ENCODE measurements at places on chromosomes 3 and 15.
A peak's percentile ranks its signal among the peaks of the same experiment; 100 is the strongest.

DNA sequence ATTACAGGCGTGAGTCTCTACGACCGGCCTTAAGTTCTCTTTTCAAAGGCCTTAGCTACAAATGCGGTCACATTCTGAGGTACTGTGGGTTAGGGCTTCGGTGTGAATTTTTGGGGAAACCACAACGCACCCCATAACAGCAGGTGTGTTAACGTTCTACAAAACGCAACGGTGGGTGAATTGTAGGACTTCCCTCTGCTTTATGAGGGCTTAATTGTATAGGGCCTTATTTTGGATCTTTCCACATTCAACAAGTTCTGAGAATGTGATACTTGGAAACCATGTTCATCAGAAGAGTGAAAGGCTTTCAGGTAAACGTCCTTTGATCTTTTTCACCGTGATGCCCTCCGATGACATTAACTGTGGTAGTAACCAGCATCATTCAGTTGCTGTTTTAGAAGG, 998.6 kb upstream of the CFAP20DC start:
- DNase-seq: no peak

GRCh38 chr3:53994986-53995603, 103.4 kb upstream of the SELENOK start:
- DNase-seq: no peak

DNA sequence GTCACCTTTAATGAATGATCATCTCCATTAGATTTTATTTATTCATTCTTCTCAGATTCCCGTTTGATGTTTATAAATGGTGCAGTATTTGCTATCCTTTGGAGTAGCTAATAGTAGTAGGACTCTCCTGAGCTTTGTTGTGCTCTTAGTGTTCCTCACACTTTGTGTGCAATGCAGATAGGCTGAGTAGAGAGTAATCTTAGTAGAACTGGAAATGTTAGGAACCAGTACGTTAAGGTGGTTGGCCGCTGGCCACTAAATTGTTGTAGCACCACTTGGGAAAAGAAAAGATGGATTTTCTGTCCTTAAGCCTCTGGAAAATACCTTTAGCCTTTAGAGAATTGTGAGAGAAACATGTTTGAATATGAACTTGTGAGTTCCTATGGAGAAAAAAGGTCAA, 19.9 kb upstream of the EBLN2 start:
- DNase-seq: no peak

GRCh38 chr3:11555211-11555782, 88.4 kb downstream of the VGLL4 start:
- DNase-seq: no peak

GRCh38 chr3:131217296-131217741, 164.3 kb upstream of the NUDT16 start:
- DNase-seq: peak; percentile 37

GRCh38 chr15:61064651-61065050, 164.5 kb downstream of the RORA start:
- DNase-seq: no peak

DNA sequence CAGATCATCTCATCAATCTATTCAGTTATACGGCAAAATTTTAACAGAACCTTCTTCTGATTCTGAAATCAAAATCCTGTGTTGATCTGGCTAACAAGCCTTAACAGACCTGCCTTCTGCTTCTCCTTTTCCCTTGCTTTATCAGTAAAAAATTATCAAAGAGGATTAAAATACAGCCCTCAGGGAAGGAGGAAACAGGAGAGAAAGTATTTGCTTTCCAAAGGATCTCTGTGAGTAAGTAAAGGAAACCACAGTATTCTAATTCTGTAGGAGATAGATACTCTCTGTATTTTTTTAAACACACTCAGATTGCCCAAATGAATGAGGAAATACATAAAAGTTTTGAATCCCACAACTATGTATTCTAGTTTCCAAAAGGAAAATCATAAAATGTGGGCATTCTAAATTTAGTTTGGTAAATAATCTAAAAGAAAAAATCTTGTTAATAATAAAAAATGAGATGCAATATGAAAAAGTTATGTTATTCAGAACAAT, 221.8 kb downstream of the ZIC1 start:
- DNase-seq: no peak

GRCh38 chr15:99956022-99956775, 223.0 kb upstream of the LYSMD4 start:
- no peak for DNase-seq

DNA sequence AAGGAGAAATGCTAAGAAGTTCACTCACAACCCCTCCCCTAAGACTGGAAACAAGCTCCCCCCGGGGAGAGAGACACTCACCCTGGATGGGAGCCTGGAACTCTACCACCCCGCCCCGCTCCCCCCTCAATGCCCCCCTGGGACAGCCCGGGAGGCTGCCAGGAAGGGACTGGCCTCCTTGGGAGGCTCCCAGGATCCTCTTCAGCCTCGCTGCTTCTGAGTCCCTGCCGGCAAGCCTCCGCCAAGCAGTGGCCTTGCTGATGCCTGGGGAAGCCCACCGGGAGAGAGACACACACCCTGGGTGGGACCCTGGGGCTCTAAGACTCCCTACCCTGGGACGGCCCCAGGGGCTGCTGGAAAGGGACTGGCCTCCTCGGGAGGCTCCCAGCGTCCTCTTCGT, 33.4 kb downstream of the CPEB1 start:
- no peak for DNase-seq

DNA sequence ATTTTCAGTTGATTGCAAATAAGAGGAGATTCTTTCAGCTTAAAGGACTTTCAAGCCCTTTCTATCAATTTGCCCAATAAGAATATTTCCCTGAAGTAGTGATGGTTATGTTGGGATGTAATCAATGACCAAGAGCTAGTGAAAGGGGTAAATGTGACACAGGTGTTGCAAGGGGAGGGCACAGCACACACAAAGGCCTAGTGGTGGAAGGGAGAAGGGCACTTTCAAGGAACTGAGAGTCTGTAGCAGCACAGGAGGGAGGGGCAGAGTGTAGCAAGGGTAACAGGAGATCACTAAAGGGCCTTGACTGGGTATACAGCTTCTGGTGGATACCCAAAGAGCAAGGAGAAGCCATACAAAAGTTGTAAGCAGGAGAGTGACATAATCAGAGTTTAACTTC, 217.8 kb upstream of the ARHGEF26 start:
- DNase-seq: no peak

DNA sequence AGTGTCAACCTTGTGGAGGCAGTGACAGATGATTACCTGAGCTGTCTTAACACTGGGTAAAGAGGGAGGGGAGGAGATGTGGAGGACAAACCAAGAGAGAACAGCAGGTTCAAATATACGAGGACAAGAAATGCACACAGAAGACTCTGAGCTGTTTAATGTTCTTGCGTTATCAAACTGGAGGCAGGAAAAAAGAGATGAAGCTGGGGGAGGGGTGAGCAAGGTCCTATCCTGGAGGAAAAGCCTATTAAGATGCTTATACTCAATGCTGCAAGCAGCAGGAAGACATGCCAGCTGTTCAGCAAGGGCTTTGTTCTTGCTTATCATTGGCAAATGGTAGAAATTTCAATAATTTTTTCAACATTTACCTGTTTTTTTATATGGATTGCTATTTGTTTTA, 345.7 kb upstream of the TRIM42 start:
- no peak for DNase-seq

- no peak for DNase-seq
Observed at GRCh38 chr3:25273582-25274171, 154.4 kb upstream of the RARB start.

GRCh38 chr3:180776433-180776832, 97.1 kb upstream of the CCDC39 start:
- DNase-seq: no peak

GRCh38 chr15:45439521-45440260, 61.3 kb upstream of the GATM start:
- no peak for DNase-seq

GRCh38 chr15:93088200-93088980, 621 bp downstream of the RGMA start:
- peak; percentile 10 for DNase-seq

- DNase-seq: no peak
Observed at GRCh38 chr3:104687362-104687761, 679.3 kb upstream of the ALCAM start.

DNA sequence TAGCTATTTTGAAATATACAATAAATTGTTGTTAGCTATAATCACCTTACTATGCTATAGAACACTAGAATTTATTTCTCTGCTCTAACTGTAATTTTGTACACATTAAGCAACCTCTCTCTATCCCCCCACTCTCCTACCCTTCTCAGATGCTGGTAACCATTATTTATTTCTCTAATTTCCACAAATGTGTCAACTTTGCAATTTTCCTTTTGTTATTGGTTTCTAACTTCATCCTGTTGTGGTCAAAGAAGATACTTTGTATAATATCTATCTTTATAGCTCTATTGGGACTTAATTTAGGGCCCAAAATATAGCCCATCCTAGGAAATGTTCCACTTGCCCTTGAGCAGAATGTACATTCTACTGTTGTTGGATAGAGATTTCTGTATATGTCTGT, 229.3 kb downstream of the SATB1 start:
- no peak for DNase-seq

- DNase-seq: no peak
Observed at GRCh38 chr3:98680723-98681122, 82.4 kb upstream of the ST3GAL6 start.

- no peak for DNase-seq
Observed at GRCh38 chr15:66907826-66908743, 157.3 kb upstream of the SMAD3 start.

GRCh38 chr3:68121287-68121686, 466.9 kb upstream of the SUCLG2 start:
- DNase-seq: no peak
